Vagina (tissue), 2 donors: ENCODE measurements at places on chromosomes 3 and 15. TPM values are rescaled to one million over a fixed set of nuclear protein-coding genes. Genes with fewer than 3 reads are reported as not detected.

DNA sequence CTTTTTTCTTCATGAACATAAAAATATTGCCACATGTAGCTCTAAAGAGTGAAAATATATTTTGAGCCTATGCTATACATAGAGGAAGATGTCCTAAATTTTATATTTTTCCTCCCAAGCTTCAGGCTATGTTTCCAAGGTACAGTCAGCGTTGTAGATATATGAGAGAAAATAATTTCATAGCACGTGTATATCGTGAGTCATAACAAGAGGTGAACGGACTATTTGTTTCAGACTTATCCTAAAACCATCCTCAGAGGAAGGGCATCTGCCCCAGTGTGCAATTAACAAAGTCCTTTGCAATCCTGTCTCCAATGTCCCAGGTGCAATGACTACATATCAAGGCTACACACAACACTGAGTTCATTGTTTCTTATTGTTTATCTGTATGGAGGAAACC lies 177.3 kb upstream of the ARRDC4 start:
- no peak for DNase-seq

- DNase-seq = no peak
Observed at GRCh38 chr15:47505712-47506328, 211.5 kb upstream of the SEMA6D start.

DNA sequence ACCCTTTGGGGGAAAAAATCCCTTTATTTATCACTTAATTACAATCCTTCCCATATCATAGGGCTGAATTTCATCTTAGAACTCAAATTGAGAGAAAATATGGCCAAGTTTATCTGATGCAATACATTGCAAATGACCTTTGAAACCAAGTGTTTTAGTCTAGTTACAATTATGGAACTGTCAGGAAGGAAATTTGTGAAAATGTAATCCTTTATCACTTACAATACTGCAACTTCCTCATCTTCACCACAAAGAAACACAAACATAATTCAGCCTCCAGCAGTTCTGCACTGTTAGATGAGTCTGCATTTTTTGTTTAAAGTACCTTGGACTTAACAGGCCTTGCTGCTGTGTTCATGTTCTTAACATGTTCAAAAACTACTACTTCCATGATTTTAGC lies 4.6 kb downstream of the CCPG1 start:
- DNase-seq = no peak

SUCNR1 gene
- total RNA-seq = 0.49 TPM

CTXN2 gene
- total RNA-seq = not detected

- DNase-seq = no peak
Observed at GRCh38 chr3:194654443-194654842, 17.5 kb downstream of the LSG1 start.

- DNase-seq = no peak
Observed at GRCh38 chr15:71106802-71107500, 8.3 kb upstream of the THSD4 start.

GOLIM4 gene
- 36.8 TPM for total RNA-seq

DNA sequence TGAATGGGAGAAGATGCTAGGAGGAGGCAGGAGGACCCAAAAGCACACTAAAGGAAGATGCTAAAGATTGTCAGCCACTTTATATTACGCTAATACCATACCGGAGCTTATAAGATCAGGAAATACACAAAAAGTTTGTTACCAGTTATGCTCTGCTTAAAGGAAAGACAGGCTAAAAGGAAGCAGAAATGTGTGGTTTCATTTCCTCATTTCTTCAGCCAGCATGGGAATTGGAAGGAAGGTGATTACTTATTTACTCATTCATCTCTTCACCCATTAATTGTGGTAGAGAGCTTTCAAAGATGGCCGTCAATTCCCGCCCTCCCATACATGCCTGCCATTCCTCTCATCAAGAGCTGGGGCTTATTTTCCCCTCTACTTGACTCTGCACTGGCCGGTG lies 26.7 kb upstream of the TMEM158 start:
- no peak for DNase-seq

CNTN6 gene
- total RNA-seq = 0.98 TPM

GRCh38 chr3:105157766-105158085 lies 209.0 kb upstream of the ALCAM start:
- DNase-seq = no peak

GRCh38 chr15:31345606-31346366 lies 19.2 kb downstream of the KLF13 start:
- DNase-seq = no peak

GRCh38 chr3:81462921-81463320 lies 298.5 kb downstream of the GBE1 start:
- DNase-seq = no peak

- DNase-seq = no peak
Observed at GRCh38 chr3:55264919-55265318, 222.2 kb downstream of the WNT5A start.

CCR4 gene
- 0.49 TPM for total RNA-seq

- no peak for DNase-seq
Observed at GRCh38 chr3:32471246-32471645, 31.4 kb downstream of the CMTM6 start.

RBPMS2 gene
- total RNA-seq = 3.7 TPM

SENP5 gene
- total RNA-seq = 50.6 TPM

DNA sequence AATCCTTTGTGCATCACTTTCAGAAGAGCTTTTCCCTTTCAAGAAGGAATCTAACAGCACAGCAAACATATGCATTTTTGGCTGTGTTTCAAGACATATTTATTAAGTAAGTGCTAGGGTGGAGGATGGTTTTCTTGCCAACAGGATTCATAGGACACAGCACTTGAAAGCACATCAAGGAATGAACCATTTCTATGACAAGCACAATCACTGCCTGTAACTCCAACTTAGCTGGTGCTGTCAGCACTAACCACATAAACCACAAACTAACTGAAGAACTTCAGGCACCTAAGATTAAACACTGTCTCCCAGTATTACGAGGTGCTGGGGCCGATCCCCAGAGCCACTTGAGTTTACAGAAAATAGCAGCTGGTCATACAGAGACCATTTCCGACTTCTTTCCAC lies 35.4 kb upstream of the SPRED1 start:
- no peak for DNase-seq

OIP5 gene
- not detected for total RNA-seq

CSPG4 gene
- 23.1 TPM for total RNA-seq

GRCh38 chr15:99703603-99704443 lies 29.4 kb downstream of the LYSMD4 start:
- DNase-seq = no peak

- DNase-seq = no peak
Observed at GRCh38 chr15:83858820-83859505, 205.0 kb downstream of the ADAMTSL3 start.

SLC12A1 gene
- not detected for total RNA-seq

CD276 gene
- total RNA-seq = 78.1 TPM

DNA sequence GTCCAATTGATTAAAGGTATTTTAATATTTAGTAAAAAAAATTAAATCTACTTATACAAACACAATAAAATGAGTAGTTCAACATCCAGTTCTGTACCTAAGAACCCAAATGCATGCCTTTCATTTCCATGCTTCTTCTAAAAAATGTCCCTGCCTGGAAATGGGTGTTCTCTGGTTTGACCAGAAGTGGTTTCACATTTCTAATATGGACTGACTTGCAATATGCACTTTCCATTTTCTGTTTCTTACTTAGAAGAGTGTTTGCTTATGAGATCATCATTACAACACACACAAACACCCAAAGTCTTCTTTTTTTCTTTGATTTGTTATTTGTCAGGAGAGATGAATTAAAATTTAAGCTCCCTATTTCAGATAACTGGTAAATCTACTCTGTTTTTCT lies 879.6 kb downstream of the AGBL1 start:
- no peak for DNase-seq

DNA sequence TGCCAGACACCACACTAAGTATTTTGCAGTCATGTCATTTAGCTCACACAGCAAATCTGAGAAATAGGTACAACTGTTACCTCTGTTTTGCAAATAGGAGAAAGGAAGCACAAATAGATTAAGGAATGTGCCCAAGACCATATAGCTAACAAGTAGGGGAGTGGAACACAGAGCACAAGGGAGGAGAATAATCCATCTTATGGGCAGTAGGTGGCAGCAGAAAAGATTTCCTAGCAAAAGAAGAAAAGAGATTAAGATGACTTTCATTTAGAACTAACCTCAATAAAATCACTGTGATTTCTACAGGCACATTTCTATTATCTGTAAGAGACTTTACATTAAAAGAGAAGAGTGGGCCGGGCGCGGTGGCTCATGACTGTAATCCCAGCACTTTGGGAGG lies 49.1 kb downstream of the NR1I2 start:
- no peak for DNase-seq
